ENCODE measurements at places on chromosomes 5 and 9. TPM values are rescaled to one million over a fixed set of nuclear protein-coding genes. Genes with fewer than 3 reads are reported as not detected.

Gene FAM151B
- total RNA-seq, result 0.79 TPM

Gene ASPN
- not detected for total RNA-seq

Gene PCDHA13
- total RNA-seq, result 0.26 TPM

Gene GPR150
- total RNA-seq, result 0.26 TPM

Gene DCTN3
- 73.4 TPM for total RNA-seq

Gene CNTNAP3B
- total RNA-seq, result 6.4 TPM

Gene DAB2IP
- total RNA-seq, result 8.4 TPM

Gene SLC6A19
- total RNA-seq, result not detected

Gene ADGRV1
- 3.3 TPM for total RNA-seq

Gene B4GALT1
- total RNA-seq, result 30.3 TPM

Gene IFNK
- total RNA-seq, result not detected

Gene GTF3C5
- 29.7 TPM for total RNA-seq

Gene SEMA6A
- total RNA-seq, result 0.53 TPM

Gene WDR31
- 1.6 TPM for total RNA-seq
